ENCODE measurements at places on chromosomes 1 and 21.

DNA sequence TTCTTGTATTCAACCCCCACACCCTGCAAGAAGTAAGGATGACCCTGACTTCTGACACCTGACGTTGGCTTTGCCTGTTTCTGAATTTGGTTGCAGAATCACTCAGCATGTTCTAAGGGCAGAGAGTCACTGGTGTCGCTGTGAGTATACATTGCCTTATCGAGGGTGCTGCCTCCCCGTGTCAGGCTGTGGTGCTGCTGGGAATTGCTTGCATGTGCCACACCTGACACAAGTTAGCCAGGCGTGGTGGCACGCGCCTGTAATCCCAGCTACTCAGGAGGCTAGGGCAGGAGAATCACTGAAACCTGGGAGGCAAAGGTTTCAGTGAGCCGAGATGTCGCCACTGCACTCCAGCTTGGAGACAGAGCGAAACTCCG lies 45.9 kb downstream of the WDR4 start:
- no peak for DNase-seq

DNA sequence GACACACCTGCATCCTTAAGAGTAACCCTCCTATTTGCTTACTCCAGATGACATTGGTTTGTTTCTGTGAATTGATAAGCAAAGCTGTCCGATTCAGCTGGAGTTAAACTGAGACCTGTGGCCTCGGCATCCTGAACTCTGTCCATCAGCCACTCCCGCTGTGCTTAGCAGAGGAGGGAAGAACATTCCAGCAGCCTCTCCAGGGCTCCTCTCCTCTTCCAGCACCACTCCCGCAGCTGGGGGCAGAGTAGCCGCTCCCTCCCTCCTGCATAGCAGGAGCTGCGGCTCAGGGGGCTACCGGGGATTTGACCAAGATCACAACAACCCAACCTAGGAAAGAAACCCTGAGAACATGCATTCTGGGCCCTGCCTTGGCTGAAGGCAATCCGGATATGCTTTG lies 8.8 kb downstream of the LRRC38 start:
- no peak for DNase-seq

DNA sequence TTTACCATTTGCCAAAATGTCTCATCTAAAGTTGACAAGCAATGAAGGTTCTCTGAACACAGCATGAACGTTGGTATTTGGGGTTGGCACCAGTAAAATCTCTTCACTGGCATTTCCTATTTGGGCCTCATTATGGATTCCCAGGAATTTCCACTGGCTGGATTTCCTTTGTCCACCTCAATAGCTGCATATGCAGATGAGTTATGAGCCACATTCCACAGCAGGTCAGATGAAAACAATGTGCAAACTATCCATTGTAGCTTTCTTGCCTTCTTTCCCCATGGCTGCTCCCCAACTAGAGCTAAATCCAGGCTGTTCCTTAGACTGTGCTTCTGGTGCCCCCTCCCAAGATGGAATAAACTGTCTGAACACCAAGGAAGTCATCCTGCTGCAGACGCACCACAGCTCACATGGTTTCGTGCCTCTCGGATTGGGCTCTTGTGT lies 168.1 kb upstream of the FGGY start:
- no peak for DNase-seq

- DNase-seq, result no peak
These were observed 282.6 kb upstream of the DPYD start for GRCh38 chr1:98203466-98203865.

DNA sequence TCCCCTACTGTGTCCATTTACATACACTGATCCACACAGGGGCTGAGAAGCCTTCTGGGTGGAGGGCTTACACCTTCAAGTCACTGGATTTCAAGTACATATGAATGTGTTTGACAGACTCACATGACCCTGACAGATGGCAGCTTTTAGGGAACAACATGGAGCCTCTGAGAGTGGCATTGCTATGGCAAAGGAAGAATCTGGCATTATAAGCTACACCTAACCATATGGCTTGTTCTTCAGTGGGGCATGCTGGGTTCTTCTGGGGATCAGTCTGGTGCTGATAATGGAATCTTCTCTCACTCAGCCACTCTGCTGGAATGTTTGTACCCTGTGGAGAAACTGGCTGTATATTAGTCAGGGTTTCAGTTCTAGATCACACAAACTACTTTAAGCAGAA lies 68.5 kb upstream of the PDE4B start:
- DNase-seq, result no peak

DNA sequence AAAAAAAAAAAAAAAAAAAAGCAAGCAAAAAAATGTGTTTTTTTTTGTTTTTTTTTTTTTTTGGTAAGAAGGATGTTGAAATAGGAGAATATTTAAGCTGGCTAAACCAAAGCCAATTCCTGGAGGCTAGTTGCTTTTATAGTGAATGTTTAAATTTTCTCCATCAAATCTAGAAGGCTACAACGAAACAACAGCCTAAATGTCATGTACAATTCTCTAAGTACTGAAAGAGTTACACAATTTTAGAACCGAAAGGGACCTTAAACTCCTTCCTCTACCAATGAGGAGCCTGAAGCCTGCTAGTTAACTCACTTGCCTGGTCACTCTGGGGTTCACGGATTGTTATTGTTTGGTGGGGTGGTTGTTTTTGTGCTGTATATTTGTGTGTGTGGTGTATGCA lies 3.5 kb downstream of the WLS start:
- DNase-seq, result no peak
